Type B pancreatic cell (in vitro differentiated cells): ENCODE measurements at places on chromosomes 16 and 17. TPM values are rescaled to one million over a fixed set of nuclear protein-coding genes. Genes with fewer than 3 reads are reported as not detected.

- no peaks in the 10 kb centered on the region for H3K4me1 ChIP-seq
- DNase-seq, result no peak
- peaks cover 38% of the 10 kb centered on the region for H3K27me3 ChIP-seq
- H3K4me3 ChIP-seq, result no peak overlapping the region
- H3K36me3 ChIP-seq, result no peaks in the 10 kb centered on the region
These were observed 58.9 kb downstream of the CES1 start for GRCh38 chr16:55773859-55774549.

GRCh38 chr17:63946440-63947363 lies 14.6 kb upstream of the CD79B start:
- DNase-seq, result no peak
- no peaks in the 10 kb centered on the region for H3K4me1 ChIP-seq
- no peaks in the 10 kb centered on the region for H3K36me3 ChIP-seq
- H3K27me3 ChIP-seq, result peaks cover 3% of the 10 kb centered on the region

DNA sequence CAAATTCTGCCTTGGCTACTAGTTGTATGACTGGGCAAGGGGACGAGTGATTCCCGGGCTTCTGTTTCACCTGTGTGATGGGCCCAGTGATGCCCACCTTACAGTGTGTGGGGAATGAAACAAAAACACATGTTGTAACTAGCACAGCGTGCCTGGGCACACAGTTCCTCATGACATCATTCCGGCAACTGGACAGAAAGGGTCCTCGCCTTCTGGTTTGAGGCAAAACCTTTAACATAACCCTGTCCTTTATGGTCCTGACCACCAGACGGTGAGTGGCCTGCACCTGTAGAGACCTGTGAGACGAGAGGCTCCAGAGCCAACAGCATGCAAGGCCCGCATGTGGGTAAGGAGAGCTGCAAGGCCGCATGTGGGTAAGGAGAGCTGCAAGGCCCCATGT lies 7.7 kb upstream of the SLC38A8 start:
- H3K4me1 ChIP-seq, result no peaks in the 10 kb centered on the region
- H3K36me3 ChIP-seq, result peaks cover 12% of the 10 kb centered on the region
- no peak for DNase-seq

GRCh38 chr17:15121426-15121825 lies 143.7 kb downstream of the PMP22 start:
- H3K27me3 ChIP-seq, result peaks cover 27% of the 10 kb centered on the region
- no peaks in the 10 kb centered on the region for H3K36me3 ChIP-seq
- no peak for DNase-seq
- H3K4me3 ChIP-seq, result no peak overlapping the region

- H3K4me1 ChIP-seq, result peaks cover 9% of the 10 kb centered on the region
- DNase-seq, result no peak
- no peak overlapping the region for H3K4me3 ChIP-seq
- no peaks in the 10 kb centered on the region for H3K27me3 ChIP-seq
These were observed 119.3 kb downstream of the STX8 start for GRCh38 chr17:9456330-9456729.

DNA sequence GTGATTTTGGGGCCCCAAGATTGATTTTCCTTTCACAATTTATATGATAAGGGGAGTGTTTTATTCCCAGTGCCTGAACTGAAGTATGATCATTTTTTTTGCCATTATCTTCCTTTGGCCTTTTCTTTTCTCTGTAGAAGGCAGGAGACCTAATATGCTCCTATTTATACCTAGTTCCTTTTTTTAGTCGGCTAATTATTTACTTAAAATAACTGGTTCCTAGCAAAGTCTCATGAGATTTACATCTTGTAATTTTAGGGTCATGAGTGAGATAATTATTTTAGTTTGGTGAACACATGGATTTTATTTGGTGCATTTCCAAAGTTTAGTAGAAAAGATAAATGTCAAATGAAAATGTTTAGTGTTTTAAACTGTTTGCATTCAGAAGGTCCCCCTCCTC lies 24.8 kb downstream of the SEC14L1 start:
- no peaks in the 10 kb centered on the region for H3K27me3 ChIP-seq
- H3K4me1 ChIP-seq, result peaks cover 45% of the 10 kb centered on the region
- no peak for DNase-seq

DNA sequence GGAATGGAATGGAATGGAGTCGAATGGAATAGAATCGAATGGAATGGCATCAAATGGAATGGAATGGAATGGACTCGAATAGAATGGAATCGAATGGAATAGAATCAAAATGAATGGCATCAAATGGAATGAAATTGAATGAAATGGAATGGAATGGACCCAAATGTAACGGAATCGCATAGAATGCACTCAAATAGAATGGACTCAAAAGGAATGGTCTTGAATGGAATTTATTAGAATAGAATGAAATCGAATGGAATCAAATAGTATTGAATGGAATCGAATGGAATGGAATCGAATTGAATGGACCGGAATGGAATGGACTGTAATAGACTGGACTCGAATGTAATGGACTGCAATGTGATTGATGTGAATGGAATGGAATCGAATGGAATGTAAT lies 501.4 kb upstream of the WSB1 start:
- no peaks in the 10 kb centered on the region for H3K36me3 ChIP-seq
- H3K4me1 ChIP-seq, result no peaks in the 10 kb centered on the region
- H3K4me3 ChIP-seq, result no peak overlapping the region
- no peak overlapping the region for H3K27ac ChIP-seq
- no peak for DNase-seq
- H3K27me3 ChIP-seq, result no peaks in the 10 kb centered on the region

DNA sequence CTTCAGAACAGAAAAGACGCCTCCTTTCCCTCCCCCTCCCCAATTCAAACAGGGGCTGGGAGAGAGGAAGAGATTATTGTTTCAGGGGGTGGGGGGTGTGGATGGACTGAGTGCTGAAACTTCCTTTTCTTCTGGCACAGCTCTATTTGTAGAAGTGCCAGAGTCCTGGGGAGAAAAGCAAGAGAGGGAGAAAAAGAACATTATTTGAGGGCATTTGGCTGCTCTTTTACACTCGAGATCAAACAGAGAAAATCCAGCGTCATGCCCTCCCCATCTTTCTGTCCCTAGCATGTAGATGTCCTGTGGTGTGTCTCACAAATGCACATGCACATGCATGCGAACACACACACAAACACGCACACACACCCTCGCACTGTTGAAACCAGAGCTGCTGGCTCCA lies 13.0 kb downstream of the ARL4D start:
- no peaks in the 10 kb centered on the region for H3K36me3 ChIP-seq
- H3K4me1 ChIP-seq, result peaks cover 10% of the 10 kb centered on the region

- H3K27ac ChIP-seq, result peak overlapping the region; percentile 68
- no peaks in the 10 kb centered on the region for H3K27me3 ChIP-seq
- no peak overlapping the region for H3K4me3 ChIP-seq
- peaks cover 12% of the 10 kb centered on the region for H3K36me3 ChIP-seq
These were observed 15.7 kb downstream of the BCAR1 start for GRCh38 chr16:75235721-75236193.

- DNase-seq, result no peak
- H3K27me3 ChIP-seq, result no peaks in the 10 kb centered on the region
- peaks cover 3% of the 10 kb centered on the region for H3K4me1 ChIP-seq
These were observed 23.8 kb downstream of the OGFOD1 start for GRCh38 chr16:56475201-56475600.

DNA sequence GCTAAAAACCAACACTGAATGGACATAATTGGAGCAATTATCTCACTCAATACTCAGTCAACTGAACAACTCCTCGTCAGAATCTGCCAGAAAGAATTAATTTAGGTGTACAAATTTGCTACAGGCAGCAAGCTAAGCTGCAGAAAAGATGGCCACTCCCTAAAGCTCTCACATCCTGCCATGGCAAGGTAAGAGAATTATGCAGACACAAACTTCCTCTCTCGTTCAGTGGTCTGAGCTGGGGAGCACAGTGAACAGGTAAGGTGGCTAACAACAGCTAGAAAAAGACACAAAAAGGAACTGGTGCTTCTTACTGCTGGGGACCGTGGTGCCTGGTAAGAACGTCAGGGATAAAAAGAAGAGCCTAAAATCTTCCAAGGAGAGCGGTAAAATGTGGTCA lies 74.9 kb upstream of the BCAR1 start:
- peaks cover 13% of the 10 kb centered on the region for H3K36me3 ChIP-seq
- H3K4me1 ChIP-seq, result peaks cover 33% of the 10 kb centered on the region
- no peak for DNase-seq

GRCh38 chr17:40686192-40686591 lies 17.4 kb downstream of the KRT24 start:
- H3K4me1 ChIP-seq, result no peaks in the 10 kb centered on the region
- H3K36me3 ChIP-seq, result no peaks in the 10 kb centered on the region
- peaks cover 8% of the 10 kb centered on the region for H3K27me3 ChIP-seq
- H3K27ac ChIP-seq, result no peak overlapping the region

DNA sequence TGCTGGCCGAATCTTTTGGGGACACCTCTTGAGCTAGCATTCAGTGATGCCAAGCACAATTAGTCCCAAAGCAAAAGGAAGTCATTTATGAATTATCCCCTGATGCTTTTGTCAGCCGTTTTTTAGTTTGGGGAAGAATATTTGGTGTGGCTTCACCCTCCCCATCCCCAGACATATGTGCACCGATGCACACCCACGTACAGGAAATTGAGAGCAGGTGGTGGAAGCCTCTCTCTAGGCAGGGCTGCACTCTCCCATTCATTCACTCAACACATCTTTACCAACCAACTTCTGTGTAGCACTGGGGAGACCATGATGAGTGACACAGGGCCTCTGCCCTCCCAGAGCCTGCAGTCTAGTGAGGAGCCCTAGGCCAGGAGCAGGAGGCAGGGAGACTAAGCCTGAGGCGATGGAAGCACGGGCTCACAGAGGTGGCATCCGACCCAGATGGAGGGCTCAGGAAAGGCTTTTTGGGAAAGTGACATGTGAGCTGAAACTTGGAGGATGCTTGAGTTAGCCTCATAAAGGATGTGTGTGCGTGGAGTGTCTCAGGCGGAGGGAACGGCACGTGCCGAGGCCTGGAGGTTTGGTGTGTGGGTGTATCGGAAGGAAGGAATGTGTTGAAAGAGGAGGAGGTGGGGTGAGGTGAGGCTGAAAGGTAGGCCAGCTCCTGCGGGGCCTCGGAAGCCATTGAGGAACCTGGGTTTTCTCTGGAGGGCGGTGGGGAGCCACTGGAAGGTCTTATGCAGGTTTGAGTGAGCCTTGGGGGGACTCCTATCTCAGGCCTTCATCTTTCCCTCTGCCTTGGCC lies 43.8 kb downstream of the PSME3IP1 start:
- H3K36me3 ChIP-seq, result peaks cover 11% of the 10 kb centered on the region
- H3K4me1 ChIP-seq, result peaks cover 34% of the 10 kb centered on the region
- no peak for DNase-seq
- H3K27me3 ChIP-seq, result no peaks in the 10 kb centered on the region

DNA sequence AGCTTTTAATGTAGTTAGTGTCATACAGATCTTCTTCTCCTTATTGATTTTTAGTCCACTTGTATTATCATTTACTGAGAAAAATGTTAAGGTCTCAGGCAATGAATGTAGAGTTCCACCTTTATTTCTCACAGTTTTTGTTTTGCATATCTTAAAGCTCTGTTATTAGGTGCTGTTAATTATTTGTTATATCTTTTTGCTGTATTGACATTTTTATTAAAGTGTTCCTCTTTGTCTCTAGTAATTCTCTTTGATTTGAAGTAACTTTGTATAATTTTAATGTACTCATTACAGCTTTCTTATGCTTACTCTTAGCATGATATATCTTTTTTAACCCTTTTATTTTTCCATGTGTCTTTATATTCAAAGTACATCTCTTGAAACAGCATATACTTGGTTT lies 22.4 kb upstream of the USP43 start:
- DNase-seq, result no peak
- no peaks in the 10 kb centered on the region for H3K4me1 ChIP-seq
- H3K36me3 ChIP-seq, result no peaks in the 10 kb centered on the region
- H3K4me3 ChIP-seq, result no peak overlapping the region
- H3K27ac ChIP-seq, result no peak overlapping the region

FBXW10B gene
- 2.4 and 3.3 TPM in 2 replicates for total RNA-seq

SPSB3 gene
- total RNA-seq, result 51.2 and 71.3 TPM in 2 replicates

SCARF1 gene
- total RNA-seq, result 0.97 and 1.3 TPM in 2 replicates

NXPH3 gene
- 0.45 and 0.46 TPM in 2 replicates for total RNA-seq

ZFP1 gene
- 10.0 and 19.8 TPM in 2 replicates for total RNA-seq

SLC38A8 gene
- not detected in 2 replicates for total RNA-seq

SLFN14 gene
- not detected in 2 replicates for total RNA-seq
